Stimulated activated CD4-positive, alpha-beta T cell treated with anti-CD3 and anti-CD28 coated beads, Interleukin-1b, Interleukin-23, amount 100 ng/mL, for 48 hours (primary cell): ENCODE measurements at places on chromosomes 1 and 21.

DNA sequence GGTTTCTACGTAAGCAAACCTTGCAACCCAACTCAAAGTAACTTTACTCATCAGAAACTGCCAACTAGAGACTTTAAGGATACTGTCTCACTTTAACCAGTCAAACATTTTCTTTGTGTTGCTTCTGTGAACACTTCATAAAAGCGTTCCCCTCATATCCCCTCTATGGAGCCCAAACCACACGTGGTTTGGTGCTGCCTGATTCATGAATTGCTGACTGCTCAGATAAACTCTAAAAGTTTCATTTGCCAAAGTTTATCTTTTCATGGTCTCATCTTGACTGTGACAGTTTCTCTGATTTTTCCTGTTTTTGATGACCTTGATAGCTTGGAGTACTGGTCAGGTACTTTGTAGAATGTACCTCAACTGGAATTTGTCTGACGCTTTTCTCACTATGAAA is 14.6 kb upstream of the RWDD3 start:
- DNase-seq: no peak

DNA sequence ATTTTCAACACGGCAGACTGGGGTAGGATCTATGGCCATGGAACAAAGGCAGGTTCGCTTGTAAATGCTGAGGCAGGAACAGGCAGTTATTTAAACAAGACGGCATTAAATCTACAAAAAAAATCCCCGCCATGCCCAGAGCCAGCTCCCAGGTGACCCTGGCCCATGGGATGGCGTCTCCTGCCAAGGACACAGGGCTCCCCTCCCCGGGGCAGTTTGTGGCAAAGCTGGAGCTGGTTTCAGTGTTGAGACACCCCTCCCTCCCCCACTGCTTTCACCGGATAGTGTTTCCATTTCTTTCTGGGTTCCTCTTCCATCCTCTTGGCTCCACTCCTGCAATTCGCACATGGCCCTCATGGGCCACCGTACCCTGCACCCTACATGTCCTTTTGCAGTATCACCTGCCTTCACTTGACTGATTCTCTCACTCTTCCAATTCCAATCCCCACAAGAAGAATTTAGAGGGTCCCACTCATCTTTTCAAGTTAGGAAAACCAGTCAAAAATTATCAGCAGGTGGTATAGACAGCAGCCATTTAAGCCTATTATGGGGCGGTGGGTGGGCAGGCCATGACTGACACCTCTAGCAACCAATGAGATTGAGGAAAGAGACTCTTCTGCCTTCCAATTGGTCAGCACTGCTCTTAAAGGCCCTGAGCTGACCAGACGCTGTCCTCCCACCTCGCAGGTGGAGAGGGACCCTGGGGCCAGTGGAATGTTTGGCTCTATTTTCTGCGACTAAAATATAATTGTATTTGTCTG is 52.0 kb downstream of the OLIG1 start:
- no peak for DNase-seq

- no peak for DNase-seq
These were observed 28.8 kb downstream of the CFAP74 start for GRCh38 chr1:1974834-1975233.

GRCh38 chr1:169308313-169309039 is 59.1 kb downstream of the NME7 start:
- no peak for DNase-seq

GRCh38 chr1:2482588-2482987 is 6.5 kb downstream of the PLCH2 start:
- DNase-seq: no peak

DNA sequence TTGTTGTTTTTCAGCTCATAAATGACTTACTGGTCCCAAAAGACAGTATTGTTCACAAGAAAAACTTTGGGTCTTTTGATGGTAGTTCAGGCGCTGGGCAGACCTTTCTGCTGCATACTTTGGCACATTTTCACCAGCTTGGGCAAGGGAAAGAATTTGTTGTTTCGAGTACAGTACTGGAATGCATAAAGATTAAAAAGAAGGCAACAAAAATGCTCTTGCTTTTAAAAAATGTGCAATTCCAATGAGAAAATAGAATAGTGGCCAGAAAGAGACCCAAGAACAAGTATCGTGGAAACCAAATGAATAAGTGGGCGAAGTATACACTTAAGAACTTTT is 56.0 kb downstream of the CLIC6 start:
- no peak for DNase-seq

DNA sequence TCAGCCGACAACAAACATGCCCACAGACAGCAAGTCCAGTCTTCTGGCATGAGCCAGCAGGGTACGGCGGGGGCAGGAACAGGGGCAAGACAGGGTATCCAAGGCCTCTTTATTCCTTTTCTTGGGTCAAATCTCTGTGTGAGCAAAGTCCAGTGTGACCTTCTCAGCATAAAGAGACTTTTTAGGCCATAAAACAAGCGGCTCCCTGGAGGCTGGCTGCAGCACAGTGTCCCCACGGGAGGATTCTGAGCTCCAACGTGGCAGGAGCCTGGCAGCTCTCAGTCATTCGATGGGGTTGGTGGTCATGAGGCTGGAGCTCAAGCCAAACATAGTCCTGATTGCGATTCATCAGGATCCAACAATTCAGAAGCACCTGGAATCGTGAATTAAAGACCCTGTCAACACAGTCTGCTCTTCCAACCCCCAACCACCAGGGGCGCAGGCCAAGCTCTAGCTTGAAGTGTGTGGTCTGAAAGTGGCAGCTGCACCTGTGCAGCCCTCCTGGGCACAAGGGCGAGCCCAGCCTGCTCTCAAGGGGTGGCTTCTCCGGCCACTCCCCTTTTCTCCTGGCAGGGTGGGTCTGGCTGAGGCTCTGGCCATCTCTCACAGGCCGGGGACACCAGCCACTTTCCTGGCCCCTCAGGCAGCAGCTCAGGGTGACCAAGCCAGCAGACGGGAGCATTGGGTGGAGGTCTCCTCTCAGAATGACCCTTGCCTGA is 62.1 kb downstream of the SLC66A1 start:
- DNase-seq: no peak

GRCh38 chr1:244788493-244789275 is 46.8 kb upstream of the COX20 start:
- no peak for DNase-seq

DNA sequence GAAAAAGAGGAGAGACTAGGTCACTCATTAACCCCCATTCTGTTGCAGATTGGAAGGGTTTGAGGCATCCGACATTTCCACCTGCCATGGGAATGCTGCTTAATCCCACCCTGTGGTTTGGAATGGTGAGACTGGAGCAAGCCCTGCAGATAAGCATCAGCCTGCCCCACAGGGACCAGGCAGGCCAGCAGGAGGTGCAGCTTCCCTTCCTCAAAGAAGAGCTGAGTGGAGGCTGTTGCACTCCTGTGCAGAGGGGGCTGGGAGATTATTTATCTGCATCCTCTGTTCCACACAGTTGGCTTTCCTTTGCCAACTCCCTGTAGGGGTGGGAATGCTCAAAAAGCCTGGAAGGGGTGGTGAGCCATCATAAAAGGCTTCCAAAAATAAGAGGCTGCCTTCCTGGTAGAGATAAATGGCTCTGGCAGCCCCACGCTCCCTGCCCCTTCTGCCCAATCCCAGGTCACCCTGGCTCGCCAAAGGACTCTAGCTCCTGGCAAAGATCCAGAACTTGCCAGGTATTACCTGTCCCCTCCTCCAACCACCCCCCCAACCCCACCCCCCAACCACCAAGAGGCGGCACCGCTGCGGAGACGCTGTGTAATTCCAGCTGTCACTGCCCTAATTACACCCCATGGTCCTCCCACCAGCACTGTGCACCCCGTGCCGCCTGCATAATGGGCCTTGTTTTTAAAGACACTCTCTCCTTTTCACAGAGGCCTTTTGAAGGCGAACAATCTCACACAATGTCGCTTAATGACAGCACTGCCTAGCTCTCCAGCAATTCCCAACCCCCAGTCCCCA is 83.0 kb upstream of the ZC3H12A start:
- no peak for DNase-seq

- no peak for DNase-seq
These were observed 1.7 kb downstream of the PTP4A2 start for GRCh38 chr1:31936278-31936980.

- no peak for DNase-seq
These were observed 34.6 kb upstream of the ZNF281 start for GRCh38 chr1:200444478-200444877.

DNA sequence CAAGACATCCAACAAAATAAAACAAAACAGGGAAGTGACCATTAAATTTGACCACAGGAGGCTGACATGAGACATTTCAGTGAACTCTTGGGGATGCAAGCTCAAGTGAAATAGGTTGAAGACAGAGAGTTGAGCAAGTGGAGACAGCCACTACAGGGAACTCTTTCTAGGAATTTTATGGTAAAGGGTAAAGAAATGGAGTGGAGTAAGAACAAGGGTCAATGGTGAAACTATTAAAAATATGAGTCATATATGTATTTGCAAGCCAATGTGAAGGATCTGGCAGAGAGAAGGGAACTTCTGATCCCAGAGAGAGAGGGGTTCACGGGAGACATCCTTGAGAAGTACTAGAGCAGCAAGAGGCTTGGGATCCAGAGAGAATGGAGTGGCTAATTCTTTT is 9.1 kb upstream of the TRABD2B start:
- DNase-seq: no peak

- DNase-seq: no peak
These were observed 14.8 kb upstream of the GBP5 start for GRCh38 chr1:89287181-89288050.

DNA sequence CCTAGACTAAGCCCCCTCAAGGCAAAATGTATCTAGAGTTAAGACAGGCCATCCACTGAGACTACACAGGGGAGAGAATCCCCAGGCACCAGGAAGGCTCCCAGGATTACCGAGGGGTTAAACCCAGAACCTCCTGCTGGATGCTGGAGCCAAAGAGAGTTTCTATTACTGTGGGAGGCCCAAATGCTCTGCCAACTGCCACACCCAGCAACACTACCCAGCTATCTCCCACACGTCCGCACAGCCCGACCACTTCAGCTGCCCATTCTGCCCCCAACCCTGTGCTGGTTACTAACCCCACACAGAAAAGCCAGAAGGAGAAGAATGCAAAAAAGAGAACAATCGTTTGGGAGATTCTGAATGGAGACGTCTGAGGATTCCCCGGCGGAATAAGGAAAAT is 63.6 kb downstream of the CD46 start:
- no peak for DNase-seq

DNA sequence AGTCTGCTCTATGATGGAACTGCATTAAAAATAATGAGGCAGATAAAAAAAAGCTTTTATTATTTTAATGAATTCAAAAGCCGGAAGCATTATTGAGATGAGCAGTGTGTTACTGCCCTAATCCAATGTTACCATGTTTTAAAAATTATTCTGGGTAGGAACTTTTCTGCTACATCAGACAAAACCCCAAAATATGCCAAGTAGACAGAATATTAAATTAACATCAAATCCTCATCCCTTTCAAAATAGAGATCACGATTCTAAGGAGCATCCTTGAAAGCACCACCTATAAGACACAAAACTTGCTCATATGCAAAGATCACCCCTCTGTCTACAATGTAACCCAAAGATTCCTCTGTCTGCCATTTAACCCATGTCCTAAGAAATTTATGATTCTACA is 357.5 kb downstream of the SMYD3 start:
- no peak for DNase-seq

DNA sequence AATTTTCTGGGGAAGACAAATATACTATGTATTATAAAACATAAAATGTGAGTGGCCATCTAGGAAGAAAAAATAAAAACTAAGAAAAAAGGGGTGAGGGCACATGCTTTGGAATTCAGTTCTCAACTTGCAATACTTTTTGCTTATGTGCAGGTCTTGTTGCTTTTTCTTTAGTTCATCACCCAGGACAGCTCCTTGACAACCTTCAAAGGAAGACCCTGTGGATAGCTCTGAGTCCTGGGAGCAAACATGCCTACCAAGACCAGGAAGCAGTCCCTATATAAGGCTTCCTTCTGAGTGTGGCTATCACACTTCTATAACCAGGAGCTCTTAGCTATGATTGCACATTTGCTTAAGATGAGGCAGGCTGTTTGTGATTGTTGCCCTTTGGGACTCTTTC is 78.0 kb downstream of the WDR64 start:
- no peak for DNase-seq

DNA sequence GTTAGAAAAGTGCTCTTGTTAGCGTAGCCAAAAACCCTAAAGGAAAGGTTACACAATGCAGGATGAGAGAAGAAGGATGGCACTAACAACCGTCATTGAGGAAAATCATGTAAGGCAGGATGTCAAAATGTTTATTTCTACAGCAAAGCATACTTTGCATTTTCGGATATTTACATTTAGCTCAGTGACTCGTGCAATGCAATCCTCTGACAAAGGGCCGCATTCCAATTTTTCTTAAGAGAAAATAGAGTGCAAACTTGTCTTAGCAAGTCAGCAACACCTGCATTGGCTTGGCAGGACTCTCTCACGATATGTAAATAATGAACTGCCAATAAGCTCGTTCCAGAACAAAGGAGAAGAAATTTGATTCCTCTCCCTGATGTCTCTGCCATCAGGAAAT is 33.3 kb downstream of the TIAM1 start:
- DNase-seq: no peak

DNA sequence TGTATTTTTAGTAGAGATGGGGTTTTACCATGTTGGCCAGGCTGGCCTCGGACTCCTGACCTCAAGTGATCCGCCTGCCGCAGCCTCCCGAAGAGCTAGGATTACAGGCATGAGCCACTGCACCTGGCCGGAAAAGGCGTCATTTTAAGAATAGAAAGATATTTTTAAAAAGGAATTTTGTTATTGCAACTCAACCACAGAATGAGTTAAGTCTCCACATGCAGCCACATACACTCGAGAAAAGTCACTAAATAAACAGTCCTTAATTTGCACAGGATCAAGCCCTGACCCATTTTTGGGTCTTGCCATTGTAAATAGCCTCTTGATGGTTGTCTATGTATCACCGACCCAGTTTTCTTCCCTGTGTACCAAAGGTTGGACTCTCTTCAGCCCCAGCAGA is 85.5 kb downstream of the FBXO2 start:
- DNase-seq: no peak

DNA sequence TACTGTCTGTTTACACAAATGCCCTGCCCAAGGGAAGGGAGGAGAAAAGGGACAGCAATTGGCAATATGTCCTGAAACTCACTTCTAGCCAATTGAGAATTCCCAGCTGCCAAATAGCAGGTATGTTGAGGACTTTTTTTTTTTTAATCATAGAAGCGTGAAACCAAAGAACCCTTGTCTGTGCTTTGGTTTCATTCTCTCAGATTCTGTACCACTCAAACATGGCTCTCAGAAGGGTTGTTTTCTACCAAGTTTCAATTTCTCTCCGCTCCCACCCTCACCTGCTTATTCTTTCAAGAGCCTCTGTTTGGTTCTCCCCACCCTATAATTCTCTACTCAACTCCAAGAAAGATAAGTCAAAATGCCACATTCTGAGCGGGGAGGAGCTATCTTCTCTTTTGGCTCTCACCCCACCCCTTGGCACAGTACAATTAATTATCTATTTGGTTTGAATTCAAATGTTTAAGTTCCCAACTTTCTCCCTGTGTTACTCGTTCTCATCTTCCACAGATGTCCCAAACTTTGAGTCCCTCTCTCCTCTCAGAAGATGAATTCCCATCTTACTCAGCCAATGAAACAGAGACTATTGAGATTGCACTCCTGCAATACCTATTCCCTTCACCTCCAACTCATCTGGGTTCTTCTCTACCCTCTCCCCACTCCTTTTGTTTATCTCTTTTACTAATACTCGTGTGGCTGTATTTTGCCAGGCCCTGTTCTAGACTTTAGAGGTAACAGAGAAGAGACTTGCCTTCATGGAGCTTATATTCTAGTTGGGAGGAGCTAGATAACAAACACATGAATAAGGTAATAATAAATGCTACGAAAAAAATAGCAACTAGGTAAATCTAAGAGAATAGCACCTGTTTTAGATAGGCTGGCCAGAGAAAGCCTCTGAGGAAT is 3.9 kb upstream of the TP53BP2 start:
- no peak for DNase-seq
